Esophagus squamous epithelium (tissue), 5 donors: ENCODE measurements at places on chromosomes 2 and 18. TPM values are rescaled to one million over a fixed set of nuclear protein-coding genes. Genes with fewer than 3 reads are reported as not detected.

Gene SCN3A
- 0.83 TPM for total RNA-seq

Gene DYNAP
- 25.1 TPM for total RNA-seq

Gene CAPN14
- 124 TPM for total RNA-seq

Gene MOCOS
- total RNA-seq, result 4.4 TPM

- DNase-seq, result peak; percentile 19
Measured at GRCh38 chr2:10497797-10498251, 49.7 kb upstream of the ODC1 start.

DNA sequence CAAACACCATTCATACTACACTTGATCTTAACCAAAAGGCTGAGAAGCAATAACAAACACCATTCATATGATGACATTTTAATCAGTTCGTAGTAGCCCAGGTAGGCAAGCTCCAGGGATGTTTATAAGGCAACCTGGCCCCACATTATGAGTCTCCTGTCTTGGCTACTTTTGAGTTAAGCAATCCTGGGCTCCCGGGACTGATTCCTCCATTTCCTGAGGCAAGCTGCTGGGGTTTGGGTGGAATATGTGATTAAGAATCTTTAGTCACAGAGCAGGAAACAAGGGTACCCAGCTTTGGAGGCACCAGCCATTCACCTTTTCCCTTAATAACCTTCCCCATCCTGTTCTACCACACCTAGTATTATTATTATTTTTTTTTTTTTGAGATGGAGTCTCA lies 24.5 kb upstream of the SPRED2 start:
- DNase-seq, result no peak

- DNase-seq, result no peak
Measured at GRCh38 chr2:137812517-137812916, 151.8 kb upstream of the HNMT start.

- DNase-seq, result no peak
Measured at GRCh38 chr2:176826984-176827668, 385.5 kb upstream of the HNRNPA3 start.

- DNase-seq, result no peak
Measured at GRCh38 chr2:67038195-67038594, 358.9 kb upstream of the ETAA1 start.

DNA sequence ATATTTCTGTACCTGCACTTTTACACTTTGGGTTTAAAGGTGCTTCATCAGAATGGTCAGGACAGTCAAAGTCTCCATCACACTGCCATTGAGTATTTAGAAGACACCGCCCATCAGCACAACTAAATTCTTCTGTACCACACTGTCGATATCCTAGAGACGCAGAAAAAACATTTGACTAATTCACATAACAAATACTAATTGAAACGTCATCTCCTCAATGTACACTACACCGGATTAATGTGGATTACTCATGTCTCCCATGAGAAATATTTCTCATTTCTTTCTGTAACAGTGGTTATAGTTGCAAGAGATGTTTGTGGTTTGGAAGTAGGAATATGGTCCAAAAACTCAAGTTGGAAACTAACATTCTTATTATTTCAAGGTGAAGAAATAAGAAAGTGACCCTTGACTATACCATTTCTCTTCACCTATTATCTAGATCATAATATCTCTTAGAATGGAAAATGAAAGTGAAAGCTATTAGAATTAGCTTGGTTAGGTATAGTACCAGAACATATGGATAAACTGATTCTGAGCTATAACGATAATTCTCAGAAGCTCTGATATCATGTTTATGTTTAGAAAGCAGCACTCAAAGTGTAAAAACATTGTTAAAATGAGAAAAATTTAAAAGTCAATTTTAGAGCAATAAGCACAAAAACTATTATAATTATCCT lies 1627.7 kb downstream of the LRP1B start:
- DNase-seq, result no peak
